ENCODE measurements at places on chromosomes 2 and 18.

DNA sequence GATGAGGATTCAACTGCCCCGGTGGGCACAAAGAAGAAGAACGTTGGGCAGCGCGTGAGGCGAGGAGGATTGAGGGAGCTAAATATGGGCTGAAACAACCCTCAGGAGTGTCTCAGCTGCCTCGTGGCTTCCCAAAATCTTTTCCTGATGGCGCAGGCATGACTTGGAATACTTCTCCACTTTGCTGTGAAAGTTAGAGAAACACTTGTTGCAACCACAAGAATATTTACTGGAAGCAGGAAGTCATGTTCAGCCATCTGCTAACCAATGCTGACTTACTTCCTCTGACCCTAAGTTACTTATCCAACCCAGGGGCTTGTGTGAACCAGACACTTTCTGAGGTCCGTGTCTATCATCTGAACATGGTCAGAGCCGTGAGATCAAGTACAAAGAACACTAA lies 148.8 kb downstream of the ARL4C start:
- DNase-seq = no peak

GRCh38 chr18:64974391-64975125 lies 776.3 kb upstream of the CDH7 start:
- DNase-seq = no peak

- no peak for DNase-seq
These were observed 15.7 kb downstream of the ZNF407 start for GRCh38 chr18:74613381-74613780.

DNA sequence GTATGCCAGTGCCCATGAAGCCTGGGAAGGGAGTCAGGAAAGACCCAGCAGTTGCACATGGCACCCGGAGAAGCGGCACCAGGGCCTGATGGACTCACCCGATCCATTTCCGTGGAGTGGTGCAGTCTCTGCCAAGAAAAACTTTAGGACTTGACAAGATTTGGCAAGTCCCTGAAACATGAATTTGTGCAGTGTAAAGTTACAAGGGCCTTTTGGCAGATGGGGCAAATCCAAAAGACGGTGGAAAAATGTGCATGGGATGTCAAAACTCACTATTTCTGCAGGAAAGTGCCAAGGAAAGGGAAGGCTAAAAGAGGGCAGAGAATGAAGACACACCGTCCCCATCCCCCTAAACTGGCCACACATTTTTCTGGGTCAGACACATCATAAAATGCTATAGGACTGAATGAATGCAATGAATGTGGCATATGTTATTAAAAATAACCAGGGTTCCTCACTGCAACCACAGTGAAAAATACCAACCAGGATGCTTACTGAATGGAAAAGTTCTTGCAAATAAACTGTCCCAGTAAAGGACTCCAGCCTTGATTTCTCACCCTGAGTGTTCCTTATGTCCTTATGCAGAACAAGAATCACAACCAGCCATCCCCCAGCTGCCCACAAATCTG lies 173.5 kb upstream of the SIX2 start:
- DNase-seq = no peak

- DNase-seq = no peak
These were observed 1017.6 kb downstream of the DPP10 start for GRCh38 chr2:115460008-115460407.

DNA sequence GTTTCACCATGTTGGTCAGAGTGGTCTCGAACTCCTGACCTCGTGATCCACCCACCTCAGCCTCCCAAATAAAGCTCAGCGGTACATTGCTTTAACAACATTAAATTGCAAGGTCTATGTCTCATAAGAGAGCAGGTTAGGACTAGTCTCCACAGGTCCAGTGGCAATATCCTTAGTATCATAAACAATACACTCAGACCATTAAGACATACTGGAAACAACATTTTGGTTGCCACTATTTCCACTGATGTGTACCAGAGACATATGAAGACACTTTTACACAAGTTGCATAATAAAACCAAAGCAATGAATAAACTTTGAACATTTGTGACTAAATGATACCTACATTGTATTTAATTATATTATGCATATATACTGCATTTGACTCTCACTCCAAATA lies 1130.0 kb downstream of the TSN start:
- DNase-seq = no peak

DNA sequence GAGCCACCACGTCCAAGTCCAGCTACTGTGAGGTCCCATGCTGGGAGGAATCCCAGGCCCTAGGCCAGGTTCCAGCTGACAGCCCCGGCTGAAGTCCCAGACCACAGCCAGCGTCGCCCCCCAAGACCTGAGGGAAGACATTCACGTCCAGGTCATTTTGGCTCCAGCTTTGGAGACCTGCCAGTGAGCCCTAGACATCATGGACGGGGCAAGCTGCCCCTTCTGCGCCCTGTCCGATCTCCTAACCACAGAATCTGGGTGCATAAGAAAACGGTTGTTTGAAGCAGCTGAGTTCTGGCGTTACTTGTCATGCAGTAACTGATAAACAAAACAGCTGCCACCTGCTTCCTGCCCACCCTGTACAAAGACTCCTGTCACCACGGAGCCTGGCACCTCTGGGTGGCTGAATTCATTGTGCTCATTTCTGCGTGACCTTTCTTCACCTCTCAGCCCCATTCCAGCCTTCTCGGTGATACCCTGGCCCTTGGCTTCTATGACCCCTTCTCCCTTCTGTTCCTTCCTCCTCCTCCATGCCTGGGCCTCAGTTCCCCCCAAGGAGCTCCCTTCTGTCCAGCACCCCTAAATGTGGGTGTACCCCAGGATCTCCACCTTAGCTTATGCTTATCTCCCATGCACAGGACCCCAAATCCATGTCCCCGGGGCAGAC lies 72.6 kb upstream of the SMAD7 start:
- no peak for DNase-seq

GRCh38 chr2:216774620-216775019 lies 79.3 kb upstream of the IGFBP5 start:
- no peak for DNase-seq

- no peak for DNase-seq
These were observed 25.6 kb downstream of the METTL21A start for GRCh38 chr2:207599636-207600035.

DNA sequence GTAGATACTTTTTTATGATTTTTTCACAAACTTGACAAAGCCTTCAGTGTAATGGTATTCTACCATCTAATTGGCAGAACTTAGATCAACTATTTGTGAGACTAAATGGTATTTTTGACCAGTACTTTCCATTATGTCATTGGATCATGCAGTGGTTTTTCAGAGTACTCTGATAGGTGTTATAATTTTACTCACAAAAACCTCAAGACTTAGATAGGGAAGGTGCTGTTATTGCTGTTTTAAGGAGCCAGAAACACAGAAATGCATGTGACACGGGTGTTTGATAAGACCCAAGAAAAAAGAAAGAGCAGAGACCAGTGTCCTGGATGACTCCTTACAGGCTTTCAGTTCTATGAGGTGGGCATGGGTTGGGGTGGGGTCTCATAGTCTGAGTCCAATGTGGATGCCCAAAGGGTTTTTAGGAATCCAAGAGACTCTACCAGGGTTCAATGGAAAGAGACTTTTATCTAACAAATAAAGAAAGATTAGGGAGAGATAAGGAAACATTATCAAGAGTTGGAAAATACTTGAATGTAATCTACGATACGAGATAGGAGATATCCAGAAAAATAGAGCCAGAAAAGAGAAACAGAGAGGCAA lies 31.3 kb downstream of the SP140 start:
- DNase-seq = no peak

All from CD4-positive, alpha-beta T cell treated with Interleukin-2 at 100 ng/mL for 4 hours (primary cell).